ENCODE measurements at places on chromosomes 1 and 21. TPM values are rescaled to one million over a fixed set of nuclear protein-coding genes. Genes with fewer than 3 reads are reported as not detected.

DNA sequence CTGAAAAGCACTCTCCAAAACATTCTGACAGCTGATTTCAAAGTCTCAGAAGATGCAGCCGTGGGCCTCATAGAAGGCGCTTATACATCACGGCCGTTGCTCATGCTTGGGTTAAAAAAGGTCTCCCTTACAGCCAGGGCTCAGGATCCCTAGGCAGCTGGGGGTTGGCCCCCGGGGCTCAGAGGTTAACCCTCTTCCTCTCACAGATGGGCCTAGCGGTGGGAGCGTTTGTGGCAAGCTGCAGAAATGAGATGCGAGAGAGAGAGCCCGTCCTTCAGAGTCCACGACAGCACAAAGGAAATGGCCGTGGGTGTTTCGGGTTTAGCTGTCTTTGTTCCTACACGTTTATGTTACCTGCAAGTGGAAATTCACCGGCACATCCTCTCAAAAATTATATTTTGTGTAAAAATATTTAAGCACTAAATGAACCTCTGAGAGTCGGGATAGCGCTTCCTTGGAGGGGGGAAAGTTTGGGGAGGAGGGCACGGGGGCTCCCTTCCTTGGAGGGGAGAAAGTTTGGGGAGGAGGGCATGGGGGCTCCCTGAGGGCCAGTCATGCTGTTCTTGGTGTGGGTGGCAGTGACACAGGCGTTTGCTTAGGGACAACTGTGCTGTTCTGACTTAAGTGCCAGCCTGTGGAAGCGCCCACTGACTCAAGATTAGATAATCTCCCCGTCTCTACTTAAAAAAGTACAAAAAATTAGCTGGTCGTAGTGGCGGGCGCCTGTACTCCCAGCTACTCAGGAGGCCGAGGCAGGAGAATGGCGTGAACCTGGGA lies 20.5 kb upstream of the PRDM15 start:
- no peak for DNase-seq

The SPRR1A gene
- not detected for total RNA-seq

The BACE2 gene
- 37.3 TPM for total RNA-seq

The SH2D5 gene
- total RNA-seq = 0.96 TPM
